ENCODE measurements at places on chromosomes 16 and 17. TPM values are rescaled to one million over a fixed set of nuclear protein-coding genes. Genes with fewer than 3 reads are reported as not detected.

DNA sequence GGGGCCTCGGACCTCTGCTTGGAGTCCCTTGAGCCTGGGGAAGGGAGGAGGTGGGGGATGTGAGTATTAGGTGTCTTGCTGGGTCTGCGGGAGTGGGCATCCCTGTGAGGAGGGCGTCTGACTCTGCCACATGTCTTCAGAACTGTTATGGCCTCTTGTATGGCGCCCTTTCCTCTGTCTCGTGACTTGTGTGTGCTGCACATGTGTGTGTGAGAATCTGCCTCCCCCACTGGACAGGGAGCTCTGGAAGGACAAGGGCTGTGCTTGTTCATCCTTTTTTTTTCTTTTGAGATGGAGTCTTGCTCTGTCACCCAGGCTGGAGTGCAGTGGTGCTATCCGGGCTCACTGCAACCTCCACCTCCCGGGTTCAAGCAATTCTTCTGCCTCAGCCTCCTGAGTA lies 33.4 kb downstream of the ARHGAP23 start:
- DNase-seq: no peak

EPOP gene
- total RNA-seq: 0.48 TPM

DNA sequence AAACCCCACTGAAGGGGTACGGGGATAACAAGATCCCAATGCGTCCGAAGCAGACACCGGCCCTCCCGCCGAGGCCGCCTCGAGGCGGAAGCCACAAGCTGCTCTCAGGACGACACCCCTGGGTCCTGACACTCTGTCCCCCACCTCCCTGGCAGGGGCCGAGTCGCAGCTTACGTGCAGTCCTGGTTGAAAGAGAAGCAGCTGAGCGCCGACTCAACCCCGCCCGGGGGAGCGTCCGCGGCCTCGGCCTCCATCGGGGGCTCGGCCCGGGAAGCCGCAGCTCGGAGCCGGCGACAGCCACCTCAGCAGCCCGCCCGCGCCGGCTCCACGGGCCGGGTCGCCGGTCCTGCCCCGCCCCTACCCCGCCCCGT lies at the start of gene WIPI1:
Gene WIPI1 (minus strand): TSS at position 329 of the 371 bp plus-strand sequence. CDS start 75 bp downstream, at position 254.
- peak; percentile 58 for DNase-seq

GRCh38 chr17:78557598-78558039 lies 19.6 kb downstream of the DNAH17 start:
- DNase-seq: no peak
